ENCODE measurements at places on chromosomes 11 and 22.

GRCh38 chr11:46422588-46422987, 31.0 kb upstream of the CHRM4 start:
- DNase-seq = no peak

DNA sequence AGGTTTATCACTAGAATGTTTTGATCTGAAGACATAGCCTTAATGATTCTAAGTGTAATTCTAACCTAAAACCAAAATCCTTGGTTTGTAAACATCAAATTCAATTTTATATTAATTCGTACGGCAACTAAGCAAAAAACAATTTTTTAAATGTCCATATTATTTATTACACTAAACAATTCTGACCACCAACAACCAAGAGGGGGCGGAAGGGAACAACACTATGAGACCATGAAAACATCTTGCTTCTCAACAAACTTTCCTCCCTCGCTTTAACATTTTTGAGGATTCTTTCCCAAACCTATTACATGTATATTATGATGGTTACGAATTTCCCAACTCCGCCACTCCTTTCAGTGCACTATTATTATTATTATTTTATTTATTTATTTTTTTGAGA, 6.5 kb upstream of the UCP2 start:
- DNase-seq = no peak

- no peak for DNase-seq
Observed at GRCh38 chr22:45548991-45549761, 46.5 kb downstream of the FBLN1 start.

DNA sequence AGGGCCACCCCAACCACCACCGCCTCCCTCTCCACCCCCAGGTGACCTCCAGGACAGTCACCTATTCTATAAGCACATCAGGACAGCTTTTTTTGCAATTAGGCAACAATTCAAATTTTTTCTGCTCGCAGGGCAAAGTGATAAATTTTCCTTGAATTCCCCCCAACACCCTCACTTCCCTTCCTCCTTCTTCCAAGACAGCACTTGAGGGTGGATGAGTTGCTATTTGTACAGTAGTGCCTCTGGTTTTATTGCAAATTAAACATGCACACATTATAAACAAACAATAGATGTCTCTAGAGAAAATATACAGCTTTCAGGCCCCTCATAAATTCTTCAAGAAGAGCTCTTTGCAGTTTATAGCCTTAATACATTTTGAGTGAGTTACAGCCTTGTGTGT, 80.9 kb upstream of the USP47 start:
- no peak for DNase-seq

DNA sequence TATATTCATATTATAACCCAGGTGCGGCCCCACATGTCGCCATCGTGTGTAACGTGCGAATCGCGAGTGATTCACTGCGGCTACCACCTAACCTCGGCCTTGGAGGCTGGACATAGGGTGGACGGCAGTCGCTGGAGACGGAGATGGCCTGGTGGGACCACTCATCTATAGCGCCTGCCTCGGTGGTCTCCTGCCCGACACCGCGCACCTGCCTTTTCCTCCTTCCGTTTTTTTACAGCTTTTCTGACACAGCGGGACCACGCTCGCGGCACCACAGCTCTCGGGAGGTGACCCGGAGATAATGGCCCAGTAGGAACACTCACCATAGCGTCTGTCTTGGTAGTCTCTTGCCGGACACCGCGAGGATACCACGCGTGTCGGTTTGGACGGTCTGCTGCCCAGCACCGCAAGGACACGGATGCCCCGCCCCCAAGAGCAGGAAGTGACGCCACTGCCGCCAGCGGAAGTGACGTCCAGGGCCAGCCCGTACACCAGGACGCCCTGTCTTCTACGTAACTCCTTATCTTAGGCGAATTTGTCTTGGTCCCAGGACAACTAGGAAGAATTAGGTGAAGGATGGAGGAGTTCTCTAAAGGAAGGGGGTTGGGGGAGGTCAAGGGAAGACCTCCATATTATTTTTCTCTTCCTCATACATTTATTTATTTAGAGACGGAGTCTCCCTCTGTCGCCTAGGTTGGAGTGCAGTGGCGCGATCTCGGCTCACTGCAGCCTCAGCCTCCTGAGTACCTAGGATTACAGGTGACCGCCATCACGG, 6.4 kb downstream of the SNU13 start:
- peak; percentile 85 for DNase-seq

GRCh38 chr11:130915603-130916237, 559 bp downstream of the SNX19 start:
- no peak for DNase-seq

All from stimulated activated CD4-positive, alpha-beta T cell treated with anti-CD3 and anti-CD28 coated beads, Interleukin-1b, Interleukin-23, amount 100 ng/mL, for 48 hours (primary cell).